ENCODE measurements at places on chromosomes 4 and X.

- DNase-seq = no peak
These were observed 79.4 kb downstream of the SYNPO2 start for GRCh38 chr4:118968005-118968404.

DNA sequence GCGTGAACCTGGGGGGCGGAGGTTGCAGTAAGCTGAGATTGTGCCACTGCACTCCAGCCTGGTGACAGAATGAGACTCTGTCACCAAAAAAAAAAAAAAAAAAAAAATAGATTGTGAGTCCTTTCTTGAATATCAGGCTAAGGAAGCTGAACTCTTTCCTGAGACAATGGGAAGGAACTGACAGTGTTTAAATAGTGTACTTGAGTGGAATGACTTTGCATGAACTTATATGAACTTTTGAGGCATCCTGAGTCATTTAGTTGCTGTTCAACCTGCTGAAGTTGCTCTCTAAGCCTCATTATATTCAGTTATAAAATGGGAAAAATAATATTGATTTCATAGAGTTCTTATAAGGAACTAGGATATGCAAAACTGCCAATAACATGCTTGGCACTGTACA, 79.3 kb upstream of the LIMCH1 start:
- no peak for DNase-seq

- no peak for DNase-seq
These were observed 36.4 kb downstream of the QDPR start for GRCh38 chr4:17475481-17475880.

GRCh38 chrX:10393899-10394298, 226.5 kb downstream of the MID1 start:
- no peak for DNase-seq

- DNase-seq = no peak
These were observed 253.0 kb downstream of the COX7B2 start for GRCh38 chr4:46656071-46656470.

GRCh38 chrX:3712870-3713224, 602 bp downstream of the PRKX start:
- DNase-seq = no peak

DNA sequence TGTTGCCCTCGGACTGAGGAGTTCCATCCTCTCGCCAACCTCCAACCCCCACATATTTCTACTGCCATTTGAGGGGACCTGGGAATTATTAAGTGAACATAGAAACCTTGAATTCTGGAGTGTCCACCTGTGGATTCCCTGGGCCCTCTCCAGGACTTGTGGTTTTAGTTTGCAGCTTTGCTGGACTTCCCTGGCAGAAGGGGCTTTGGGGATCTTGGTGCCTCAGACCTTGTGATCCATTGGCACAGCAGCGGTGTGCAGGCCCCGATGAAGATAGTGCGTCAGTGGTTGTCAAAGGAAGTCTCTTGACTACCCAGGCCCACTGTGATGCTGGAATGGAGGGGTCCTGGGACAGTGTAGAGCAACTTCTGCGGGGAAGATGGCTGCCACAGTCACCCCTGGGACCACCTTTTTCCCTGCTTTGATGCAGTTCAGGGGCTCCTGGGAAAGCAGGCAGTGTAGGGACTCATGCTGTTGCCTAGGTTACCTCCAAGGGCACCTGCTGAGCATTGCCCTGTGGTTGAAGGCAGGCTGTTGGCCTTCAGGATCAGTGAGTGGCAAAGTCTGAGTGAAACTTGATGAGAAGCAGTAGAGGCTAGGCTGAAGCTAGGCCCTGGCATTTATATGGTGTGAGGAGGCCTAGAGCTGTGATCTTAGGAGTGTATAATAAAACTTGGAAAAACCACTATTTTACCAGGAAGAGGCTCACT, 2.2 kb downstream of the SLC16A2 start:
- no peak for DNase-seq

GRCh38 chrX:10135561-10136399, 21.0 kb upstream of the CLCN4 start:
- no peak for DNase-seq

- no peak for DNase-seq
These were observed 54.5 kb downstream of the CCSER1 start for GRCh38 chr4:90181644-90182043.

DNA sequence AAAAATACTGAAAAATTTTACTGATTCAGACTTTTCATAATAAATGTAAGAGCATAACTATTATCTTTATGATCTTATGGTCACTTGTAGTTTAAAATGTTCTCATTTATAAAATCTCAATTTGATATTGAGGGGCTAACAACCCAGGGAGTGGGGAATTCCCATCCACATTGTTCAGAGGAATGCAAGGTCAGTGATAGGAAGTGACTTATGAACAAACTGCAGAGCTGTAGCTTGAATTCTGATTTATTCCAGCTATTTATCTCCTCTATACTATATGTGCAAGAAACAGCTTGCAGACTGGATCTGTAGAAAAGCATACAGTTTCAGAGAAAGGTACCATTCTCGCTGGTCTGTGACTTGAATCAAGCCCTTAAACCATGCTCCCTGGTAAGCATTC, 61.6 kb downstream of the SEC24D start:
- DNase-seq = no peak

DNA sequence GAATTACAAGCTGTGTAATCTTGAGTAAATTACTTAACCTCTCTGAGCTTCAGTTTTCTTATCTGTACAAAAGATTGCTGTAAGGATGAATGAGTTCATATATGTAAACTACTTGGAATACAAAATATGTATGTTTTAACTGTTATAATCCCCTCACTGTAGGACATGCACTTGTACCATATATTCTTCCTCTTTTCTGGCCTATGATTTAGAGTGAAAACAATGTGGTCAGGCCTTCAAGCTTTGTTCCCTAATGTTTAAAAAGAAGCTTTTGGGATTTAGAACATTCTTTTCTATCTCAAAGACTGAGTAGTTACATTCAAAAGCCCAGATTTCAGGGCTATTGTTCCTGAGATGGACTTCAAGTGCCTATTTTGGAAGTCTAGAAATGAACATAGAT, 26.7 kb upstream of the GPRIN3 start:
- no peak for DNase-seq

DNA sequence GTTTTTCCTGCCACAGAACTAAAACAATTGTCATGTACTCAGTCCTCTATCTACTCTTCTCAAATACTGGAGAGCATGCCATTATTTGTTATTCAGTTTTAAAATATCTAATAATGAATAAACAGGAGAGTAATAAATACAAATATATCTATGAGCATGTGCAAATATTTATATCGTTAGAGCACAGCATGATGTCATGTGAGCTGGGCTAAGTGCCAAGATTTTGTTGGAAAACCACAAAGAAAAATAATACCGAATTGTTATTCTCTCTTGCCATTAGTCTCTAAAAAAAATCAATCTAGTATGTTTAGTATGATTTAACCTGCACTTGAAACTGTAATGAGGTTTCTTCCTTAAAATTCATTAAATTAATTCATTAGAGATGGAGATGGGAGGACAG, 97.3 kb downstream of the DDX60 start:
- DNase-seq = no peak

DNA sequence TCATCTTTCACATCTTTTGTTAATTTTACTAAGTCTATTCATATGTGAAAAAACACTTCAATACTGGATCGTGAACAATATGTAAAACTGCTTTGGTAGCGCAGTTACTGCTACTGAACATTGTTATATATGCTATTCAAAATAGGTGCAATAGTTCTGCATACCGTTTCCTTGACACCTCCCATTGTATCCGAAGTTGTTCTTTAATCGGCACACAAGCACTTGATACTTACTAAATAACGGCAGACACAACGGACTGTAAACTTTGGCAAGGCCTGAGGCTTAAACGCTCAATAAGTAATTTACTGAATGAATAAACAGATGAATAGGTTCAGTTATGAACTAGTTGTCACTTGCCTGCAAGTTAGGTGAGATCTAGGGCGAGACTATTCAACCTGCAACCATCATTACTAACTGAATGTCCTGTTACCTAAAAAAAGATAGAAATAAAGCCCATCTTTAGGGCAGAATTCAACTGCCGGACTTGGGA, 620 bp downstream of the ANAPC10 start:
- no peak for DNase-seq

- DNase-seq = no peak
These were observed 24.8 kb downstream of the ARMCX5 start for GRCh38 chrX:102624105-102624504.

DNA sequence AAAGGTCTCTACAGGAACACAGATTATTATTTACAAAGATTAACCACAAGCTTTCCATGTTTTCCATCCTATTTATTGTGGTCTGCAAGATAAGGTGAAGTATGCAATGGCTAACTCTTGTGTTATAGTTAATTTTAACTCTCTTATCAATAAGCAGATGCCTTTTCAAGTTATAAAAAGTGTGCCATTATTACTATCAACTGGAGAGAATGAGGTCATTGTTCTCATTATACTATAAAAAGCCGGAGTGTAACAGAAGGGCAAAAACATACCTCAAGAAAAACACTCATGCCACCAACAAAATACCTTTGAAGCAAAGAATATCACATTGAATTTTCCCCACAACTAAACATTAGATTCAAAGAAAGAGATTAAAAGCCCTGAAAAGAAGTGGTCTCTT, 52.0 kb upstream of the SORBS2 start:
- no peak for DNase-seq

DNA sequence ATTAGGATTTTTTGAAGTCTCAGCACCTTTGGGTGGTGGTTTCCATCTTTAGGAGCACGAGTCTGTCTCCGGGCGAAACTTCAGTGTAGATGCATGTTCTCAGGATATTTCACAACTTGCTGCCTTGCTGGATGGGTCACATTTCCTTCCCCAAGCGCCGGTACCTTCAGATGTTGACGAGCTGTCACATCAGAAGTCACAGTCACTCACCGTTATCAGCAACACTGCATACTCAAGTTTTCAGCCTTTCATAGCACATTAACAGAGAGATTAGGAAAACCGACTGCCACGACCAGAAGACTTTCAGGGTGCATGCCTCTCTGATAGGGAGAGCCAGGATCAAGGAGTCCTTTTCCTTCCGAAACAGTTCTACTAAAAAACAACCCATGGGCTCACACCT, 77.8 kb downstream of the SHROOM2 start:
- no peak for DNase-seq

DNA sequence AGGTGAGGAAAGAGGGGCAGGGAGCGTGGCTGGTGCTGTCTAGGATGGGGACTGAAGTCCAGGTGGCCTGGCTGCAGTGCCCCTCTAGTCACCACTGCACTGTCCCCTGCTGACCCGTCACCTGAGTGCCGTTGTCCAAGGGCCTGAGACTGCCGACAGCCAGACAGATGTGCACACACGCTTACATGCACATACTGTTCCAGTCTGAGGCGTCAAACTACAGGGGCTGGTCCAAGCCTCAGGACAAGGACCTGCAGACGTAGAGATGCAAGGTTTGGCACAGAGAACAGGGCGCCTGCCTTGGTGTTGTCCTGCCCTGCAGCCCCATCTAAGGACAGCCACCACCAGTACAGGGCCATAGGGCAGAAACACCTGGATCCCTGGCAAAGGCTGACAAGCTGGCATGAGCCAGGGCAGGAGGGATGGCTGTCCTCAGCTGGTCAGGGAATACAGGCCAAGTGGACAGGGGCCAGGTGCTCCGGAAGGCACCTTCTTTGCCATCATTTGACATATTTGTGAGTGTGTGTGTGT, 1.7 kb downstream of the SLC2A9 start:
- DNase-seq = no peak

DNA sequence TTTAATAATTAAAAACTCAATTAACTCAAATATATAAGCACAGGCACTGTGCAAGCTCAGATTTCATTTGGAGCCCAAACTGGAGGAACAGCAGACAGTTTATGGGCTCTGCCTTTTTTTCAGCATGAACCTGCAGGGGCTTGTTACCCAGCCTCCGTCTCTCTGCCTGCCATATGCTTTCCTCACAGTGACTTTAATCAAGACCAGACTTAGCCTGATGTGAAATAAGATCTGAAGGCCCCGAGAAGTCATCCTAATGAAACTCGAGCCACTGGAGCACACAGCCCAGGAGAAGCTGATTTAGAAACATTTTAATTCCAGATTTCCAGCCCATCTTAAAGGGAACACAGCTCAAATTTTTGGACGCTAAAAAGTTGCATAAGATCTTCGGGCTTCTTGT, 55.6 kb downstream of the SPATA18 start:
- no peak for DNase-seq

GRCh38 chr4:47415719-47416118, 47.8 kb downstream of the COMMD8 start:
- no peak for DNase-seq

- no peak for DNase-seq
These were observed 213.5 kb downstream of the GUCY2F start for GRCh38 chrX:109268340-109268739.
